ENCODE measurements at places on chromosomes 4 and X.

DNA sequence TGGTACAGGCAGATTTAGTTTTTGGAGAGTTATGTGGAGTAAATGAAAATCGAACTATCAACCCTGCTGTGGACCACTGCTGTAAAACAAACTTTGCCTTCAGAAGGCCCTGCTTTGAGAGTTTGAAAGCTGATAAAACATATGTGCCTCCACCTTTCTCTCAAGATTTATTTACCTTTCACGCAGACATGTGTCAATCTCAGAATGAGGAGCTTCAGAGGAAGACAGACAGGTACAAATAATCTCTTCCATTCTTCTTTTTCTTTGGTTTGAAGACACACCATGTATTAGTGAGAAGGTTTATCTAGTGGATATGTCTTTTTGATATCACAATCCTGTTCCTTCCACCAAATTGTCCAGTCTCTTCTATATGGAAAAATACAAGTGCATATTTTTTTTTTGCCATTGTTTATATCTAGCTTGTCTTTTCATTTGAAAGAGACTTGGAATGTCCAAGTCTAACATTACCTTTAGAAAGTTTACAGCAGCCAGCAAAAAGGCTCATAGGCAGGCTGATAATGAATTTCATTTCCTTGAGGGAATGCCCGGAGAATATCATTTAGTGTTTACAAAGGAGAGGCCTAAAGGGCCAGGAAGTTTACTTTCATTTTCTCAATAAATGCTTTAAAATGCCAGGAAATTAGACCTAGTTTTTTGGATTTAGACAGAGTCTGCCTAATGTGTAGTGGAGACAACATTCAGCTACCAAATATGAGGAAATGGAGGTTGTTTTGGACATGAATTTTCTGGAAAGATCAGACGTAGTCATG lies 18.6 kb downstream of the AFM start:
- no peak for DNase-seq

DNA sequence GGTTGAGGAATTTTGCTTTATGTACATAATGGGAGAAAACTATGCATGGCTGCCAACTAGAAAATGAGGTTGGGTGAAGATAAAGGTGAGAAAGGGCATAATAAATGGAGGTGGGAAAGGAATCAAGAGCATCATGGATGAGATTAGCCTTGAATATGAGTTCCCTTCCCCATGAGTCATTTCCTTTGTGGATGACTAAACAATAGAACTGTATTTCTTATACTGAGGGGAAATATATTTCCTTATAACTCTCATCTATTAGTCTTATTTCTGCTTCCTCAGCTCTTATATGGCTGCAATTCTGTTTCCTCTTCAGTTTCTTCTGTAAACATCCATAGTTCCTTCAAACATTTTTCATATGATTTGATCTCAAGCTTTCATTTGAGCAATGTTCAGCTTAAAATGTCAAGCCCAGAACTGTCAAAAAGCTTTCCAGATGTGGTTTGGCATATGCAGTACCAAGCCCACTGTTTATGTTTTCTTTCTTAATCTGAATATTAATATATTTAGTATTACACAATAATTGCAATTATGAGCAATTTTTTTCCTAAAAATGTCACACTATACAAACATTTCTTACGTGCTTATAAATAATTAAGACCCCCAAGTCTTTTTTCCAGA lies 100.7 kb upstream of the GRPR start:
- DNase-seq = no peak

DNA sequence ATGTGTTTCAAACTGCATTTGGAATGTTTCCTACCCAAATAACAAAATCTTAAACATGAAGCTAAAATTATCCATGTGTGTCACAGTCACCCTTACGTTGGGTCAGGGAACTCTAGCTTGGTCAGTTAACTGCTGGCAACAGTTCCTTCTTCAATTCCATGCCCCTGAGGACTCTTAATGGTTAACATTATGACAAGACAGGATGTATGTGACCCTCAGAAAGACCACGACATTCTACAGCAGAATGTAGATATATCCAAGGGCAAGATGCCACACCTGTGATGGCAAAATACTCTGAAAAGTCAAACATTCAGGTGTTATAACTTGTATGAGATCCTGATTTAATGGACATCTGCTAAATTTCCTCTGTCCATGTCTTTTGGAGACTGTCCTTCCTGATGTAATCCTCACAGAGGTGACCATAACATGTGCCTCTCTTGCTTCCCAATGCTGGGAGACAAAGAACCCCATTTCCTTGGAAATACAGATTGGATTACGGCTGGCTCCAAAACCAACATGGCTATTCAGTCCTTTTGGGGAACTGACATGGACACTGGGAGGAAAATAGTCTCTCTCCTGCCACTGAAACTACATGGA lies 39.1 kb downstream of the YTHDC1 start:
- no peak for DNase-seq

GRCh38 chr4:71944956-71945355 lies 86.8 kb upstream of the NPFFR2 start:
- no peak for DNase-seq

DNA sequence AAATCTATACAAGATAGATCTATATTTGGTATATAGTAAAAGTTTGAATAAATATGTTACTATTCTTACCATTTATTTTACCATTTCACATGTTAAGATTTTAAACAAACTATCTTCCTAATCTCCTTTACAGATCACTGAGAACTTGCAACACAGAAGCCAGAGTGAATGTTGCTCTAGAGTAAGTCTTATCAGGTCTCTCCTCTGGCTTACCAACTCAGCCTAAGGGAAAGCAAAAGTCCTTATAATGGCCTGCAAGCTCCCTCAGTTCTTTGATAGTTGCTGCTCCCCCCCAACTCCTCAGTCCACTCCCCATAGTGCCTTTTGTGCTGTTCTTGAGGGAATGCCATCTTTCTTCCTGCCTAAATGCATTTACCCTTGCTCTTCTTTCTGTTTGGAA lies 25.7 kb upstream of the SLC7A11 start:
- no peak for DNase-seq

DNA sequence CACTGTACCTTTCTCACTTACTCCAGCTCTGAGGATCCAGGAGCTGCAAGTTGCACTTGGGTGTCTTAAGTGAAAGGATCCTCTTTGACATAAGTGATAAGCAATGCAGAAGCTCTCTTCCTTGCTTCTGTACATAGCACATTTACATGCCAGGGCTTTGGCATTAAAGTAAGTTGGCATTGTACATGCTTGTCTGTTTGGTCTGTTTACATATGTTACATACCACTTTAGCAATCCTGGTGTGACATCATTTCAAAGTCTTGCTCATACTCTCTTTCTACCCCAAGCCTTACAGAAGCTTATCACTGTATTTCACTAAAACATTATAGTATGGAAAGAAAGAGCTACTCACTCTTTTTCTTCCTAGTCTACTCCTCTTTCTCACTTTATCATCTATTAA lies 2548.3 kb downstream of the ARAP2 start:
- no peak for DNase-seq

DNA sequence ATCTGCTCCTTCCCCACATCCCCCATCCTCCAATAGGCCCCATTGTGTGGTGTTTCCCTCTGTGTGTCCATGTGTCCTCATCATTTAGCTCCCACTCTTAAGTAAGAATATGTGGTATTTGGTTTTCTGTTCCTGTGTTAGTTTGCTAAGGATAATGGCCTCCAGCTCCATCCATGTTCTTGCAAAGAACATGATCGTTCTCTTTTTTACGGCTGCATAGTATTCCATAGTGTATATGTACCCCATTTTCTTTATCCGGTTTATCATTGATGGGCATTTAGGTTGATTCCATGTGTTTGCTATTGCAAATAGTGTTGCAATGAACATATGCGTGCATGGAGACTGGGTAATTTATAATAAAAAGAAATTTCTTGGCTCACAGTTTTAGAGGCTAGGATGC lies 31.5 kb downstream of the GRK4 start:
- DNase-seq = no peak

DNA sequence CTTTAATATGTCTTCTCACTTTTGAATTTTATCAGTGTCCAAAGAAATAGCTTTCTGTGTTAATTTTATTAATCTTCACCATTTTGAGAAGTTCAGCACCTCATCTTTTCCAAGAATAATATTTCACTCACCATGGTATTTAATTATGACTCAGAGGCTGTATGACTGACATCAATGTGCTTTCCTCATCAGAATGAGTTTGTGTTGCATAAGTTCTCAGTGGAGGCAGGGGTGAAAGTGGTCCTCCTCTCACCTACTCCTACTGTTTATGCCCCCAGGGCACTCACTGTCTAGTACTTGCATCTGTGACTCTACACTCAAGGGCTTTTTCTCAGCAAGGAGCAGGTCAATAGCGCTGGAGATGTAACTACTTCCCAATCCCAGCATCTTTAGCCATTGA lies 905.3 kb upstream of the INTU start:
- no peak for DNase-seq

DNA sequence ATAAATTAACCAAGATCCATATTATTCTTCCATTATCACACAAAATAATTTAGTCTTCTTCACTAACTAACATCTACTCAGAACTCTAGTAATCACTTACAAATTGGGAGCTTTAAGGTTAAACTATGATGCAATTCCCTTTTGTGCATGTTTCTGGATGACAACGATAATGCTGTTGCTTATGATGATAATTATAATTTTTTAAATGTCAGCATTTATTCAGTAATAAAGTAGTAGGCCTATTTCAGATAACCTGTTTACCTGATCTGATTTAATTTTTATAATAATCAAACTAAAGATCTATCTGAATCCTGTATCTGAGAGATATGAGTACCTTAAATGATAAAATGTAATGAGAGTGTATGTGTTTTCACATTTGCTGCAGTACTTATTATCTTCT lies 507.8 kb upstream of the GRID2 start:
- DNase-seq = no peak

- no peak for DNase-seq
These were observed 182.4 kb upstream of the CXXC4 start for GRCh38 chr4:104677116-104677515.

Data from activated CD8-positive, alpha-beta memory T cell treated with anti-CD3 and anti-CD28 coated beads for 4 hours (primary cell).